GOT3 (cell line): ENCODE measurements at places on chromosomes 12 and 14.

DNA sequence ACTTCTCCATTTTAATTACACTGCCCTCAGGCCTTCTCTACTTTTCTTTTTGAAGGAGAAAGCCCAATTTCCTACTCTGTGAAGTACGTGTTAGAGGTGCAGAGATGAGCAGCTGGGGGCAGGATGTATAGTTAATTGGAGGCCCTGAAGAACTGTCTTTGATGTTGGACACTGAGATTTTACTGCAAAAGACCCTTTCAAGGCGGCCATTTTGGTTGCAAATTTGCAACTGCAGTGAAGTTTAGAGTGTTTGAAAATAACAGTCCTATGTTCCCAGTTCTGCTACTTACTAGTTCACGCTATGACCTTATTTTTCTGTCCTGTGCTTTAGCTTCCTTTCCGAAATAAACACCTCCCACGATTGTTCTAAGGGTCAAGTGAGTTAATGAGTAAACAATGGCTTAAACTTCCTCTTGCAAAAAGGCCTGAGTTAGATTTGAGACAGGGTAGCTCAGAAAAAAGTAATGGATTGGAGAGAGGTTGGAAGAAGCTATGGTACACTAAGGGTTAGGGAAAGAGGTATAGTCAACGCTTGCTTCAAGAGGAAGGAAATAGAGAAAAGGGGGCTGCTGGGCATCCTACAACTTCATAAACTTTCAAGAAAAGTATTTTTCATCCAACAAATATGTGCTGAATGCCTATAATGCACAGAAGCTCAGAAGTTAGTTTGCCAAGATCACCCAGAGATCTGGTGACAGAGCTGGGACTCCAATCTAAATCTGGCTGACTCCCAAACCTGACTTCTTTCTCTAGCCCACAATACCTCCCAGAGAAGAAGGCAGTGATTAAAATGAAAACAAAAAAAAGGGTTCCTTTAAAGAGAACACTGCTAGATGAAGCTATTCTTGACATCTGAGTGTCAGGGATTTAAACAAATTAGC is 26.4 kb upstream of the DICER1 start:
- no peak for DNase-seq

DNA sequence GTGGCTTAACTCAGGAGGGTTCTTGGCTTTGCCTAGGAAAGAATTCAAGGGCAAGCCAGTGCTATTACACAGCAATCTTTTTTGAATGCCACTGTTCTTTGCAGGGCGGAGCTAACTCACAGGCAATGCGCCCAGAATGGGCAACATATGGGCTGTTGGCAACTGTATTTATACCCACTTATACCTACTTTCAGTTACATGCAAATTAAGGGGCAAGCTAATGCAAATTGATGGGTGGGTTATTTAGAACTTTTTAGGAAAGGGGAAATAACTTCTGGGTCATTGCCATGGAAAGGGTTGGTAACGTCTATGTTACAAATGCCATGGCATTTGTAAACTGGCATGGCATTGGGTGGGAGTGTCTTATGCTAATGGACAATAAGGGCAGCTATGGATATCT is 85.4 kb downstream of the C12orf50 start:
- DNase-seq: no peak

GRCh38 chr12:60201891-60202290 is 606.1 kb downstream of the SLC16A7 start:
- DNase-seq: no peak

- DNase-seq: no peak
Measured at GRCh38 chr12:71329956-71330355, 109.6 kb upstream of the LGR5 start.

DNA sequence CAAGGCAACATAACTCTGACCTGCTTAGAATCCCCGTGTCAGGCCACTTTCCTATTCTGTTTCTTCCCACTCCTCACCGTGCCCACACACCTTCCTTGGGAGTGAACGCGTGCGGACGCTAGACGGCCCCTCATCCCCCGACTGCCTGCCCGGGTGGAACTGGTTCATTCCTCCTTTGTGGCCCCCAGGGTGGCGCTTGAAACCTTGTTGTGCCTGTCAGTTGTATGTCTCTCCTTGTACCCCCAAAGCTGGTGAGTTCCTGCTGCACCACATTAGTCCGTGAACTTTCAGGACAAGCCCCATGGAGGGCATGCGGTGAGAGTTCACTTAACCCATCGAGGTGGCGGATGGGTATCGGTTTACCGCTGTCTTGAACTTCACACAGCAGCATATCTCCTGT is 46.7 kb downstream of the SSH1 start:
- no peak for DNase-seq

GRCh38 chr12:30529489-30530269 is 166.0 kb downstream of the IPO8 start:
- DNase-seq: no peak
